ENCODE measurements at places on chromosomes 5 and 9.

- DNase-seq: no peak
Measured at GRCh38 chr5:150505041-150505511, 2.9 kb upstream of the NDST1 start.

DNA sequence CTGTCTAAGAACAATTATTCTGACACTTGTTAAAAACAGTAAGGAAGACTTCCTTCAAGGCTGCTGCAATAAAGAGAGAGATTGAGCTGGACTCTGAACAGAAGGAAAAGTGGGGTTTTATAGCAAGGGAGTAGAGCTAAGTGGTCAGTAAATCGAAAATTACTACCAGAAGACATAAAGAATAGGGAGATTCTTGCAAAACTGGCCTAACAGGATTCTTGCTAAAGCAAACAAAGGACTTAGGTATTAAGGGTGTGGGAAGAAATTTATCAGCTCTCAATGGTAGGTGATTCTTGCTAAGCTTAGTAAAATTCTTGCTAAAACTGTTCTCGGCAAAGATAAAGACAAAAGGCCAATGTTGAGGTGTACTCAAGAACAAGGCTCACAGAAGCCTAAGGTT is 300.5 kb downstream of the SLCO4C1 start:
- DNase-seq: no peak

DNA sequence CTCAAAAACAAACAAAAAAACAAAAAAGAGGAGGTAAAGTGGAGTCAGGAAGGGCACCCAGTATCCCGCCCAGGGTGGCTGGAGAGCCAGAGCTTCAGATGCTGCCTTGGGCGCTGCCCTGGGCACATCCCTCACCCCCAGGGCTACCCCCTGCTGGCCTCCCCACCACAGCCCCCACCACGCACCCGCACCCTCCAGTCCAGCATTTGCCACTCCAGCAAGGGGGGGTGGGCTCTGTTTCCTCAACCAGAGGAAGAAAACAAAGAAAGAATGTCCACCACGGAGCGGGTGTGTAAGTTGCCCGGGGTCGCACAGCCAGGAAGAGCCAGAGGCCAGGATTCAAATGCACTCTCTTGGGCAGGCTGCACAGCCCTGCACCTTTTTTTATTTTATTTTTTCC is 86.1 kb downstream of the NTNG2 start:
- no peak for DNase-seq

DNA sequence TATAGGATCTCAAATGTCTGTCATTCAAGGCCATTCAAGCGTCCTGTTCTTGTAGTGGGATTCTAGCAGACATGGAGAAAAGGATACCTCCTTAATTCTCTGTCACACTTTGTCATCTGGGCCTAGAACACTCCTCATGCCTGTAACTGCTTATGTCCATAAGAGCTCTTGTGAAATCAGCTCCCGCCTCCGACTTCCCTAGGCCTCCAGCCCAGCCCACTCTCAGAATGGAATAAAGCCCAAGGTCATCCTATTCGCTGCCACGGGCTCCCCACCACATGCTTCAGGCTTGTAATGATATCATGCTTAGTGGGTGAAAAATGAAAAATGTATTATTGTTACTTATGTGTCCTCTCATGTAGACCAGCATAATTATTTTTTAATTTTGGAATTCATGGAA is 632.5 kb downstream of the ISL1 start:
- DNase-seq: no peak

DNA sequence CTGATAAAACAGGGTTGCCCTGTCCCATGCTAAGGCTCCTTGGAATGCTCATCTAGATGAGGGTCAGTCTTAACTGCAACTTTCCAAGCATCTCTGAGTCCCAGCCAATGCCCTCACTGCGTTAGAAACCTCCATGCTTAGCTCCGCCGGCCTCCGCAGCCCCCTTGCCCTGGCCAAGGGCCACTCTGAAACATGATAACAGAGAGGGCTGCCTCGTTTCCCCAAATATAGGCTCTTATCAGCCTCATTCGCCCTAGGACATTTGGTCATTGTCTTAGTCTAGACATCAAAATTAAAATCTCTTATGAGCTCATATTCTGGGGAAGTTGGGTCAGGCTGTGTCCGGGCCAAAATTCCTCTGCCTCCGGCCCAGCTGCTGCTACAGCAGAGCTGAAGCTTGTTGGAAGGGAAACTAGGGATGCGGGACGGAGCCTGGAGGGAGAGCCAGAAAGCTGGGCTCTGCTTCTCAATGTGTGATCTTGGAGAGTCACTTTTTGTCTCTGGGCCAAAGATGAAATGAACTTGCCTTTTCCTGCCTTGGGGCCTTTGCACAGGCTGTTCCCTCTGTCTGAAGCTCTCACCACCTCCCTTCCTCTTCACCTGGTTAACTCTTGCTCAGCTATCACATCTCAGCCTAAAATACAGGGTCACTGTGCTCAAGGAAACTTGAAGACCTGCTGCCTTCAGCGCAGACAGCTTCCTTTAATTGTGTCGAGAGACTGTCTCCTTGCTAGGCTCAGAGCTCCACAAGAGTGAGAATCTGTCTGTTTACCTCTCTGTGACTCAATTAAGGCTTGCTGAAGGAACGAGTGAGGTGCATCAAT is 191.3 kb downstream of the RGS3 start:
- DNase-seq: no peak

DNA sequence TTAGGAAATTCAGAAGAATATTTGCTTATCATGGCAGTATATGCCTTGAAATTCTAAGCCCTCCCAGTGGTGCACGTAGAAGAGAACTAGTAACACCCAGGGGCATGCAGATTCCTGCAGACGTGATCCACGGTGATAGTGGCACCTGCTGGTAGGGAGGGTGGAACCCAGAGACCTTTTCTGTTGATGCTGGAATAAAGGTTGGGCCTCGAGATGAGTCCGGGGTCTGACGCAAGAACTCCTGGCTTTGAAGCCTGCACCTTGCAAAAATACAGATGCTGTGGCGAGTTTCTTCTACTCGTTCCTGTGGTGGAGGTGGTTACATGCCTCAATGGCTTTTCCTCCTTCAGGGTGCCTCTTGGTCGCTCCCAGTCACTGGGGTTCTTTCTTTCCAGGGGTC is 39.5 kb upstream of the PHF2 start:
- DNase-seq: no peak
